ENCODE measurements at places on chromosomes 4 and X.

GRCh38 chr4:144714166-144714565 lies 68.2 kb downstream of the HHIP start:
- no peak for DNase-seq

DNA sequence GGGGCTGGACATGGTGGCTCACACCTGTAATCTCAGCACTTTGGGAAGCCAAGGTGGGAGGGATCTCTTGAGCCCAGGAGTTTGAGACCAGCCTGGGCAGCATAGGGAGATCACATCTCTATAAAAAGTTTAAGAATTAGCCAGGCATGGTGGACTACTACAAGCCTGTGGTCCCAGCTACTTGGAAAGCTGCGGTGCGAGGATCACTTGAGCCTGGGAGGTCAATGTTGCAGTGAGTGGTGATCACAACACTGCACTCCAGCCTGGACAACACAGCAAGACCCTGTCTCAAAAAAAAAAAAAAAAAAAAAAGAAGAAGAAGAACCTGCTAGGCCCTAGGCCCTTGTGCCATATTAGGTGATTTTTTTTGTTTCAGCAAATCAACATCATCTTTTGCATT lies 12.2 kb downstream of the SRD5A3 start:
- no peak for DNase-seq

- DNase-seq, result no peak
Observed at GRCh38 chrX:49272421-49272820, 2.8 kb downstream of the PPP1R3F start.

- no peak for DNase-seq
Observed at GRCh38 chr4:126762663-126763247, 870.0 kb upstream of the INTU start.

GRCh38 chr4:25908491-25908901 lies 5.5 kb upstream of the SMIM20 start:
- no peak for DNase-seq

DNA sequence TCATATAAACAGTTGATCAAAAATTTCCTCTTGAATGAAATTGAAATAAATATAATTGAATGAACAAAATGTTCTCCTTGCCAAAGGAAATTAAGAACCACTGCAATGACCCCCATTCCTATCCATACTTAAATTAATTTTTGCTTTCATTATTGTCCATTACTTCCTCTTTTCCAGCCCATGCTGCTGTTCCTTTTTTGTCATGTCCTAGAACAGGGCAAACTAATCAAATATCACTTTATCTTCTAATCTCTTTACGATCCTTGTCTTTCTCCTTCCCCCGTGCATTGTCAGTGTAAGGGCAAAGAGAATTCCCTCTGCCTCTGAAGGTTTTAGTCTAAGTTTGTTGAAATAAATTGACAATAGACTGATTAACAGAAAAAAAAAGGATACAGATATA lies 203.0 kb downstream of the CENPC start:
- no peak for DNase-seq

- peak; percentile 20 for DNase-seq
Observed at GRCh38 chr4:56505269-56506130, at the start of gene ARL9. ARL9 (plus strand) TSS chr4:56505791; CDS start chr4:56505863, 72 bp downstream.

DNA sequence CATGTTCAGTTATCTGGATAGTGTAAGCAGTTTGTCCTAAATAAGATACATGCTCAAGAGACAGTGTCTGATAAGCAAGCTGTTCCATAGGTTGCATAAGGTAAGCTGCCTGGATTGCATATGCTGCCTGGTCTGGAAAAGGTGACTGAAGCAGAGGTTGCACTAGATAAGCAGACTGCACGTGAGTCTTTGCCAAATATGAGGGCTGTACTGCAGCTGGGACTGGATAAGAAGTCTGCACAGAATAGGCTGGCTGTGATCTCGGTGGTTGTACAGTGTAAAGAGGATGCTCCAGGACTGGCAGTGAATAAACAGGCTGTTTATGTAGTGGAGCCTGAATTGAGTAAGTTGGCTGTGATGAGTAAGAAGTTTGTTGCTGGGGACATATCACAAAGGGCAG lies 68.9 kb downstream of the WNK3 start:
- DNase-seq, result no peak

DNA sequence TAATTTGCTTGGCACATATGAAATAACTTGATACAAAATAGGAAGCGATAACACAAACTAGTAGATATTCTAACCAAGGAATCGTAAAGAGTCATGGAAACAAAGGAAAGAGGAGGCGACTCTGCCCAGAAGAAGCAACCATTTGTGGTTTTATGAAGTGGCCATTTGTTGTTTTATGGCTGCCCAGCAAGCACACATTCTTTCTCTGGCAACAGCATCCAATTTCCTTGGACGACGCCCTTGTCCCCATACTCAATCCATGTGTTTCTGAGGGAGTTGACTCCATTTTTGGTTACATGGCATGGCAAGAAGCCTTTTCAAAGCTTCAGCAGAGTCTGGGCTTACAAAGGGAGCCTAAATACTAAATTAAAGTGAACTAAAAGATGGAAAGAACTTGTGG lies 295.1 kb downstream of the INPP4B start:
- DNase-seq, result no peak

DNA sequence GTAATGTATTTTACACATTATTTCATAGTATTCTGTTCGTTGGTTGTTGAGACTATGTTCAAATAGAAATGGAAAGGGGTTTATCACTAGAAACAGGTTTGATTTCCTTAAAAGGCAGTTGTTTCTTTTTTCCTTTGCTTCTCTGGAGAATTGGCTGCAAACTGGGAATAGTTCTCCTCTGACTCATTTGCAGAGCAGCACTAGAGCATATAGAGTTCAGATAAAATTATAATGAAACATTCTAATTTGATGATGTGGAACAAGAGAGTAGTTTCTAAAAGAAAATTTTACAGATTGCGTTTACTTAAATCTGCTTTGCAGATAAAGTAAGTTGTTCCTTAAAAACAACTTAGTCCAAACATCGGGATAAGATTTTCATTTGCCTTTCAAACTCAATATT lies 29.7 kb downstream of the SYNPO2 start:
- DNase-seq, result no peak

- DNase-seq, result no peak
Observed at GRCh38 chr4:94575652-94576051, 123.9 kb downstream of the PDLIM5 start.

- DNase-seq, result no peak
Observed at GRCh38 chr4:135123632-135124031, 922.0 kb upstream of the PABPC4L start.

- no peak for DNase-seq
Observed at GRCh38 chr4:85744950-85745349, 270.0 kb downstream of the ARHGAP24 start.

- no peak for DNase-seq
Observed at GRCh38 chrX:19176901-19177630, 54.8 kb upstream of the ADGRG2 start.

GRCh38 chrX:37787423-37787869 lies 7.6 kb downstream of the CYBB start:
- DNase-seq, result no peak

DNA sequence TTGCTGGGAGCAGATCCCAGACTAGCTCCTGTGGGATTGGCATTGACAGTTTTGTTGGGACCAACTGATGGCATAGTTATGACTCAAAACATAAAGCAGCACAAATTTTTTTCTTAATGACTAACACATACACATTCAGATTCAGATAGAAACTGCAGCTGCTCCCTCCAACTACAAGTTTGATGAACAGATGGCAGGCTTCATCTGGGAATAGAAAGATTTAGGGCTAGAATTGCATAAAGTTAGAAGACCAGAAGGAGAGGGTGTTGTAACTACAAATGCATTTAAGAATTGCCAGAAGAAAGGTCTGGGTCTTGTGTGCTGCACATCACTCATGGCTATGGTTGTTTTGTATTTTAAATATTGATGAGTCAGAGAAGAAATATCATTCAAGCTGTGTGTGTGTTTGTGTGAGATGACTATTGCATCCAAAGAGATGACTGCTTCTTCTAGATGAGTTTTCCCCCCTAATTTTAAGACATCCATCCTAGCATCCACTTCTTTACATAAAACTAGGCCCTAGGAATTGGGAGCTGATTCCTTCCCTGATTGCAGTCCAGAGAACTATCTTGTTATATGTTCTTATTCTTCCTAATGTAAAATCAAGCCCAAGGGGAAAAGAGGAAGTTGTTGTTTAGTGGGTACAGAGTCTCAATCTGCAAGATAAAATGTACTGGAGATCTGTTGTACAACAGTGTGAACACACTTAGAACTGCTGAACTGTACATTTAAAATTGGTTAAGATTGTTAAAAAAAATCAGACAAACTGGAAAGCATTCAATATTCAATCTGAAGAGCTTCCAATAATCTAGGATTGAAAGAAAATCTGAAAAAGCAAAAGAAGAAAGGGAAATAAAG lies 175.1 kb downstream of the PARM1 start:
- DNase-seq, result no peak

All from stimulated activated CD8-positive, alpha-beta memory T cell treated with anti-CD3 and anti-CD28 coated beads, Interleukin-4, amount 100 ng/mL, for 1 hour (primary cell).